ENCODE measurements at places on chromosomes 4 and X.

GRCh38 chrX:11499076-11500044, 166.4 kb downstream of the ARHGAP6 start:
- no peak for DNase-seq

DNA sequence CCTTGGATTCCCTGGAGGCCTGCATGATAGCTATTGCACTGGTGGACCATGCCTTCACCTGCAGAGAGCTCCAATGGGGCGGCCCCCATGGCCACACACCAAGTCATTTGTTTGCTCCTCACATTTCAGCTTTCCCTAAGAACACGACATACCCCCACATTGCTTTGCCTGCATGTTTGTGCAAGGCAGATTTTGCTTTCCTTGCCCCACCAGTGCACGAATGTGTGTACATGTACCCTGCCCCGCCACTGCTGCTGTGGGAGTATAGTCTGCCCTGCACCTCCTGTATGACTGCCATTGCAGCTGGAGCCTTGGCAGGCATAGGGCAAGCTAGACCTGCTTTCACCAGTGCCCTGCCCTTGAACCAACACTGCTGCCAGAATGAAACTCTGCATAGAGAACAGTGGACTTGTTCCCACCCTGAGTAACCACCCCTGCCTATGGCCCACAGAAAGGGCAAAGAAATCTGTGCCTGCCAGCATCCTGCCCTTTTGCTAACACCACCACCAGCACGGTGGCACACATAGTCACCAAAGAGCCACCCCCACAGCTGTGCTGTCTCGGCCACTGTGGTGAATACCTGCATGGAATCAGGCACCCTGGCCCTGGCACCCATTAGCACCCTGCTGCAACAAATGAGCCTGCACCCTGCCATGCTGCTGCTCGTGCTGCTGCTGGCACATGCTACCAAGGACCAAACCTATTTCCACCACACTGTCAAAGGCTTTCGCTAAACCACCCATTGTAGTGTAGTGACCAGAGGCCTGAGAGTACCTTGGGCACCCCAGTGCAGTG, 661.7 kb upstream of the FAM241A start:
- no peak for DNase-seq

GRCh38 chr4:48642421-48643374, 137.4 kb downstream of the FRYL start:
- DNase-seq: no peak

GRCh38 chr4:182369211-182369610, 126.0 kb downstream of the TENM3 start:
- no peak for DNase-seq

- DNase-seq: no peak
Observed at GRCh38 chr4:181682367-181683047, 560.7 kb upstream of the TENM3 start.

GRCh38 chr4:150598909-150599308, 17.0 kb downstream of the MAB21L2 start:
- DNase-seq: no peak

GRCh38 chrX:22063284-22063683, 31.2 kb downstream of the PHEX start:
- DNase-seq: no peak

DNA sequence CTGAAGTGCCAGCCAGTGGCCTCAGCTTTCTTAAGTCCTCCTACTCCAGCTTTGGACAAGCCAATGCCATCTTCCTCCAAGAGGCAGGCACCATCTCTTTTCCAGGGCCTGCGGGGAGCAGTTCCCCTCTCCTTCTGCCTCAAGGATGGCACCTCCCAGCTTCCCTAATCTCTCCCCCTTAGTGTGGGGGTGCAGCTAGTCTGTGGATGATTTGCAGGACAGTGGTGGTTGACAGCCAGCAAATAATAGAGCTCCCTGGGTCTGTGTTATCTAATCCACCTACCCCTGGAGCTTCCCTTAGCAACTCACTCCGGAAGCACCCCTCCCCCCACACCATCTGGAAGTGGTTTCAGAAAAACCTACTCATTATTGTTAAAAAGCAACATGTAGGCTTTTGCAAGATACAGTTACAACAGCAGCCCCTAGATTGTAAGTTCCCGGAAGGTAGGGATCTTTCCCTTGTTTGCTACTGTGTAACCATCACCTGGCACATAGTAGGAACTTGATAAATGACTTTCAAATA, 247.1 kb downstream of the BCOR start:
- peak; percentile 21 for DNase-seq

- no peak for DNase-seq
Observed at GRCh38 chrX:30777575-30777974, 111.5 kb downstream of the TAB3 start.

DNA sequence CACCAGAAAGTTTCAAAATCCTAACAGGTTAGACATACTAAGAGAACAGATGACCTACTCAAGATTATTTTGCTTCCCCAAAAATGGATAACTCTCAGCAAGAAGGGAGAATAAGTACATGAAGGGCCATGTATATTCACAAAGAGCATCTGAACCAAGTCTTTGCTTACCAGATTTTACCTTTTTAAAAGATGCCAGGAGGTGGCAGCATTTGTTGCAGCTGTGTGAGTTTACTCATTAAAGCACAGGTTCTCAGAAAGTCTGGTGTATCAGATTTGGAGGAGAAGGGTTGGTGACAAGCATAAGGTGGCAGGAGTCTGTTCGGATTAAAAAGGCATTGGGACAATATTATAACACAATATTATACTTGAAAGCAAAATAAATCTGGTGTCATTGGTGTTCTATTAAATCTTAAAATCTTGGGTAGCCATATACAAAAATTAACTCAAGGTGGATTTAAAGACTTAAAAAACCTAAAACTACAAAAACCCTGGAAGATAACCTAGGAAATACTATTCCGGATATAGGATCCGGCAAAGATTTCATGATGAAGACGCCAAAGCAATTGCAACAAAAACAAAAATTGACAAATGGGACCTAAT, 51.3 kb upstream of the NFKB1 start:
- peak; percentile 83 for DNase-seq

- DNase-seq: no peak
Observed at GRCh38 chr4:84574069-84574720, 8.7 kb upstream of the CDS1 start.

GRCh38 chr4:53009824-53010223, 147.7 kb downstream of the RASL11B start:
- no peak for DNase-seq

- no peak for DNase-seq
Observed at GRCh38 chr4:34039766-34040165, 2204.5 kb downstream of the ARAP2 start.

DNA sequence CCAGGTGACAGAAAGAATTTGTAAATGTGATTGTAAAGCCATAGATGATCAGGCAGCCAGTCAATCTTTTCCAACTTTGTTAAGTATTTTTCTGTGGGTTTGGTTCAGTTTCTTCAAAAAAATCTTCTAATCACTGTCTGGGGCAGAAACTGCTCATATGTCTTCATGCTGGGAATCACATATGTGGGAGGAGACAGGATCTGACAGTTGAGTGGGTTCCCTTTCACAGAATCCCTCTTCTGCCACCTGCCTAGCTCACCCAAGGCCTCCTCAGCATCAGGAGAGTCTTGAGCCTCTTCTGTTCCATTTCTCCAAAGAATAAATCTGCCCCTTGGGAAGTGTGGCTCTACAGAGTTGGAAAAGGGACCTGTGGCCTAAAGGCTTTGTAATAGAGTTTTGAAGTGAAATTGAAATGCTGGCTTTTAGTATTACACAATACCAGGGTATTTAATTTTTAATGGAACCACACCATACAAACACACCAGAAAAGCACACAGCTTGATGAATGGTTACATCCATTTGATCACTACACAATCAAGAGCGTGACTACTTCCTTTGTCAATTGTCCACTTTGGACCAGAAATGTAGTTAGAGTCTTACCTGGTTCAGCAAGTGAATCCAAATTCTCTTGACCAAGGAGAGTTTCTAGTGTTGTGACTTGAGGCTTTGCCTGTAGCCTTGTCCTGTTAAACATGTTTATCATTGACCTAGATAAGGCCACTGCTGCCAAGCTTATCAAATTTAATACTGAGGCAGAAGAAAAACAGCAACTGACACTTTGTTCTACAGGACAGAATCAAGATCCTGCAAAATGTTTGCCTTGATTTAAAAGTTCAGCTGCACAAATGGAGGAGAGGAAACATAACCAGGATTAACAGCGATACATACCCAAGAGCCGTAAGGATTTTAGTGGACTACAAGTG, 20.4 kb downstream of the MSMO1 start:
- no peak for DNase-seq

GRCh38 chrX:71111141-71111843, at the start of gene IL2RG:
IL2RG (minus strand) TSS chrX:71111577; CDS start chrX:71111539, 38 bp downstream.
- peak; percentile 92 for DNase-seq

DNA sequence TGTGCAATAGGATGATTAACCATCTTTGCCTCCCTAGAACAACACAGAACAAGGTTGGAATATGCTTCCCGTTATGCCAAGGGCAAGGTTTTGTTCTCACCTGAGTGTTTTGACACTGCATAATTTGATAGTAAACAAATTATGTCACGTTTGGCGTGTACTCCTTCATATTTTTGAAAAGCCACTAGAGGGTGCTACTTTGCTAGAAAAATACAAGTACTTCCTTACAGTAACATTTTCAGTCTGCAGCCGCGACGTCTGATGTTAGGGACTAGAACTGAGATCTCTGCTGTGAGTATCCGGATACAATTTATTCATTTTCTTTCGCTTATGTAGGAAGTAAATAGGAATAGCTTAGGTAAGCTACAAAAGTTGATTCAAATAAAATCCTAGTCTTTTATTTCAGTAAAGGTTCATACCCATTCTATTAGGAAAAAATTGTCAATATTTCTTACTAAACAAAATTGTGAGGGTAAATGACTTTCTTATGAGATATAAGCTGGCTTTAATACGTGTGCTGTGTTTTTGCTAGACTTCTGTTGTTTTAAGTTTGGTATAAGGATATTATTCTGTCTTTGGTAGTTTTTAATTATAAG, 181.1 kb upstream of the WDFY3 start:
- DNase-seq: peak; percentile 19

DNA sequence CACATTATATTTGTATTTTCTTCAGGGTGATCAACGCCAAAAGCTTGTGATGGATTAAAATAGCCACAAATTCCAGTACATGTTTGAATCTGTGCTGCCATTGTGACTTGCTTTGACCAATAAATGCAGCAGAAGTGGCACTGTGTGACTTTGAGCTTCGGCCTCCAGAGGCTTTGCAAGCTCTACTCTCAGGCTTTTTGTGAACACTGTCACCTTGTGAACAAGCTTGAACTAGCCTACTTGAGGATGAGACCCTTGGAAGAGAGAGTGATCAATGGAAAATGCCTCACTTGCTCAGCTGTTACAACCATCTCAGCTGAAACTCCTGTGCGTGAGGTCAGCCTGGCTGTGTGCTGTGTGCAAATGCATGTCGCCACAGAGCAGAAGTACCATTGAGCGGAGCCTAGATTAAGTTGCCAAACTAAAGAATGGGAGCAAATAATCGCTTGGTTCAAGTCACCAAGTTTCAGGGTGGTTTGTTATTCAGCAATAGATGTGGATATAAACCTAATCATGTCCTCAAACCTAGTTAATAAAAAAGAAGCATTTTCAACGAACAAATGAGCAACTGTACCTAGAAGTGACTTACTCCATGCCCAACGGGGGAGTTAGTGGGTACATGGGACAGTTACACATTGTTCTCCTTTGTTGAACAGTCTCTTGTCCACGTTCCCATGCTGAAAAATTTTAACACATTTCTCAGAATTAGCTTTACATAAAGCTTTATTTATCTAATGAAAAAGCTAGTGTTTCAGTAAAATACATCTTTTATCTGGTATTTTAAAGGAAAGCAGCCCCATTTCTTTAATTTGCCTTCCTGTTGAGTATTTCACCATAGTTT, 23.5 kb downstream of the NOA1 start:
- no peak for DNase-seq

DNA sequence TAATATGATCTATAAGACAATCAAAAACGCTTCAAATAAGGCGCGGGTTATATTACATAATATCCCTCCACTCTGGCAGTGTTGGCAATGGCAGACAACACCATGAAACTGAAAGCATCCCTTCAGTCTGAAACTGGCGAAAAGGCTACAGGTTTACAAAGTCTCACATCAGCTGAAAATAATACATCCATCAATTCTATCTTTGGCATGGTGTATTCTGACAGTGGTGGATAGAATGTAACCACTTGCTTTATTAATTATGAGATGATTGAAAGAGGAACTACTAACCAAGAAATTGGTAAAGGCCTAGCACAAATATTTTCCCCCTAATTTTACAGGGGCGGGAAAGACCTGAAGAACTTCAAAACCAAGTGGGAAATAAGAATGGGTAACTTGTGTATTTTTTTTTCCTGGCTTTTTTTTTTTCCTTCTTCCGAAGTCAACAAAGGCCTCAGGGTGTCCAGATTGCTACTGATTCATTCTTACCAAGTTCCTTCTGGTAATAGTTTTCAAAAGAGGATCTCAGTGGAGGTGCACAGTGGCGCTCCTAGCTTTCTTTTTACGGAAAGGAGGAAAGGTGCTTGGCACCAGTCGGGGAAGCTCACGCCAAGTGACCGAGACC, 728 bp downstream of the UBA6 start:
- peak; percentile 43 for DNase-seq

DNA sequence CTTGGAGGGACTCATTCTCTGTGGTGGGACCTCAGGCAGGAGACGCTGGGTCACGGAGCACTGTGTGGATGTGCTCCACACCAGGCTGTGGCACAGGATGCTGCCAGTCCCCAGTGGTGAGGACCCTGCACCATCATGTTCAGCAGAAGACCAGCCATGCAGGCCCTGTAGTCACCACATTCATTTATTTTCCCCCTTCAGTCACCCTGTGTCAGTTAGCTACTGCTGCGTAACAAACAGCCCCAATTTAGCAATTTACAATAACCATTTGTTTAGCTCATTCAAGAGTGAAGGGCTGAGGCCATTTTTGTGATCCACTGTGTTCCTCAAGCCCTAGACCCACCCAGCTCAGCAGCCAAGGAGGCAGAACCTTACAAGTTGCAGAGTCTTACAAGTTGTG, 23.6 kb upstream of the ADRA2C start:
- no peak for DNase-seq

GRCh38 chr4:7320206-7320797, 114.4 kb downstream of the PSAPL1 start:
- DNase-seq: no peak

DNA sequence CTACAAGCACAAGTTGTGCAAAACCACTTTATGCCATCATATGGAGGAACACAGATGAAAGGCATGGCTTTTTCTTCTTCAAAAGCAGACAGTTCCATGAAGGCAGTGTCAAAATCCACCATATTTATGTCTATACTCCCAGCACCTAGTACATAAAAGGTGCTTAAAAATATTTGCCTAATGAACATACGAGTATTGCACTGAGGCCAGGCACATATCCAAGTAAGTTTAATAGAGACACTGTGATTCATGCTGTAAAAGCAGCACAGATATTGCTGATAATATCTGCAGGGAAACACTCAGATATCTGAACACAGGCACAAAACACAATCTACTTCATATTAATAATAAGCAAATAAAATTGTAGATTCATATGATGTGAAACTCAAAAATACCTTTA, 48.1 kb upstream of the CXCL8 start:
- no peak for DNase-seq

GRCh38 chr4:186936496-186937375, 213.1 kb upstream of the FAT1 start:
- no peak for DNase-seq

- DNase-seq: no peak
Observed at GRCh38 chrX:22124098-22124497, 92.0 kb downstream of the PHEX start.

GRCh38 chr4:6733358-6734164, 17.6 kb downstream of the BLOC1S4 start:
- no peak for DNase-seq

GRCh38 chrX:31314921-31315320, 243.1 kb upstream of the FTHL17 start:
- DNase-seq: no peak

- peak; percentile 34 for DNase-seq
Observed at GRCh38 chrX:154486052-154486395, 391 bp downstream of the UBL4A start.

All from CD4-positive, alpha-beta T cell treated with Interleukin-4 for 1 hour (primary cell).